Fibroblast of skin of right quadriceps (primary cell): ENCODE measurements at places on chromosomes 3 and 15.

GRCh38 chr3:51538115-51538458 lies 432 bp upstream of the RAD54L2 start:
- DNase-seq = no peak

GRCh38 chr3:119600732-119601131 lies 3.0 kb downstream of the PLA1A start:
- DNase-seq = no peak

DNA sequence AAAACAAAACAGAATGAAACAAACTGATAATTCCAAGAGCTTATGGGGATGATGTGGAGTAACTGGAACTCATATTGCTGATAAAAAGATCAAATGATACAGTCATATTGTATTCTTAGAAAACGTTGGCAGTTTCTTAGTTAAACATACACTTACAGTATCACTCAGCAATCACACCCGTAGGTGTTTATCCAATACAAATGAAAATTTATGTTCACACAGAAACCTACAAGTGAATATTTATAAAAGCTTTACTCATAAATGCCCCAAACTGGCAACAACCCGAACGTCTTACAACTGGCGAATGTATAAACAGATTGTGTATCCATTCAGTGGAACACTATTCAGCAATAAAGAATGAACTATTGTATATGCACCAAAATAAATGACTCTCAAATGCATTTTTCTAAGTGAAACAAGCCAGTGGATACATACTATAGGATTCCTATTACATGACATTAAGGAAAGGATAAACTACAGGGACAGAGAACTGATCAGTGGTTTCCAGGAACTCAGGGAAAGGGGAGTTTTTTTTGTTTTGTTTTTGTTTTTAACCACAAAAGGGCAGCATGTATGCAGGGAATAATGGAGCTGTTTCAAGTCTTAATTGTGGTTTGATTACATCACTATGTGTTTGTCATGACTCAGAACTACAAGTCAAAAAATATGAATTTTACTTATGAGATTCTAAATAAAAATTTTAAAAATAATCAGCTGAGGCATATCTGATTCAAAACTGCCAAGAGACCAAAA lies 71.8 kb upstream of the NDUFB4 start:
- DNase-seq = peak; percentile 57

GRCh38 chr3:15794842-15795650 lies 2.7 kb downstream of the ANKRD28 start:
- DNase-seq = peak; percentile 29

DNA sequence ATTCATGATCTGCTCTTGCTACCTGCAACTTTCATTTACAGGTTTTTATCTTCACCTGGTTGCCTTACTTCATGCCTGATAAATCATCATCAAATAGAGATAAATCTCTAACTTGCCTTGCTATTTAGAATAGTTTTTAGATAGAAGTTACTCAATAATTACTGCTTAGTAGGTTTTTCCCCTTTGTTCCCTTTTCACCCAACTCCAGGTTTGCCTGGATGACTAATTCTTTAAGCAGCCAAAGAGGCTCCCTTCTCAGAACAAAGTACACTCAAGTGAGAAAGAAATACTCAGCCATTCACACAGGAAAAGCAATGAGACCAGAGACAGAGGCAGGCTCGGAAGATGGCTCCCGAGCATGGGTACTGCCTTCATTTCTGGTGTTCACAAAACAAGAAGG lies 268.1 kb upstream of the CRBN start:
- no peak for DNase-seq

- no peak for DNase-seq
Observed at GRCh38 chr3:34150992-34151391, 352.6 kb downstream of the PDCD6IP start.
